ENCODE measurements at places on chromosomes 5 and 9.

GRCh38 chr9:136244122-136244968 is 1.3 kb downstream of the QSOX2 start:
- peak; percentile 42 for DNase-seq

GRCh38 chr5:172754596-172755356 is 16.2 kb downstream of the DUSP1 start:
- no peak for DNase-seq

DNA sequence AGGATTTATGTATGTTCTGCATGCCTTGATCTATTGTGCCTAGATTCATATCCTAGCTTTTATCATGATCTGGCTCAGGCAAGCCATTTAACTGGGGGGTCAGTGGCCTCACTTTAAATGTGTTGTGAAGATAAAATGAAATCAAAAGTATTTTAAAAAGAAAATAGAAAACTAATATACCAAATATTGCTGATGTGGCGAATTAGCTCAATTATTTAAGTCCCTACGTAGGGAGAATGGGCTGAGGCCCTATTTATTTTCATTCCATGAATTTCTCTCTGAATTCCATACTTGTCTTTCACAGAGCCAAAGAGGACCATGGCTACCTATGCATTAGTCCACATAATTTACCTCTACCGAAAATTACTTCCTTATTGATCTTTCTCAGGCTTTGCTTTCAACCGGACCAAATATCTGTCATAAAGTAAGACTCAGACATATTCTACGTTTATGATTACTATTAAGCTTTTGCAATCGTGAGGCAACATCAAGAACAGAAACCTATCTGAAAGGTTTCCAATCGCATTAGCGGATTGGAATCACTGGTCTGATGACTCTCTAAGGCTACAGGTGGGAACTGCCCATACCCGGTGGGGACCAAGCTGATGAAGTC is 1.7 kb downstream of the MBLAC2 start:
- DNase-seq = no peak

- DNase-seq = no peak
These were observed 1.5 kb upstream of the B4GALT7 start for GRCh38 chr5:177598477-177598876.

GRCh38 chr5:10479154-10479721 is 37.6 kb downstream of the ROPN1L start:
- no peak for DNase-seq

DNA sequence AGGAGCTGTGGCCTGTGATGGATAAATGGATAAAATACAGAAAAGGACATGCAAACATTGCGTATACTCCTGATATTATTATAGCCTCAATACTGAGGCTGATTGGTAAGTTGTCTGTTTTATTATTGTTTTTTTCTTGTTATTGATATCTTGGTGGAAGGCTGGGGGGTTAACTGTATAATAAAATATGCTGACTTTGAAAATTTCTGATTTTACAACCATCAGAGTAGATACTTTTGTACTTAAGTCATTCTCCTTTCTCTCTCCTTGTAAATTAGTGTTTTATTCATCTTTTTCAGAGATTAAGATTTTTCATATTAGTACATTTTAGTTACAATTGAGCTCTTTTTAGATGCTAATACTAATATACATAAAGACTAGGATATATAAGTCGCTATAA is 53.5 kb downstream of the ICE1 start:
- DNase-seq = no peak

DNA sequence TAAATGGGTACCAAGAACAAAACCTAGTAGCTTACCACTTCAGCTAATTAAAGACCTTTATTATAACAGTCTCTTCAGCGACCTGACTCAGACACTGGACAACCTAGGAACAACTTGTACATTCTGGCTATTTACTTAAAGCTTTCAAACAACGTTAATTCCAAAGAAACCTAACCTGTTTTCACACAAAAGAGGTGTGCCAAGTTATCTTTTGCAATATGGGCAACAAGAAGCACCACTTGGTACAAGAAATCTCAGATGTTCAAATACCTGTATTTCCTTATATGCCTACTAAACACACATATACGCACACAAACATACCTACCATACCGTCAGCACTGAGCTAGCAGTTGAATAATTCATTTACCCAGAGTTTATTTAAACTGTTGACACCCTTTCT is 23.0 kb downstream of the RNF145 start:
- DNase-seq = no peak

Data from stimulated activated CD4-positive, alpha-beta T cell treated with anti-CD3 and anti-CD28 coated beads, TNF-alpha, amount 100 ng/mL, for 24 hours (primary cell).